ENCODE measurements at places on chromosomes 1 and 21.

DNA sequence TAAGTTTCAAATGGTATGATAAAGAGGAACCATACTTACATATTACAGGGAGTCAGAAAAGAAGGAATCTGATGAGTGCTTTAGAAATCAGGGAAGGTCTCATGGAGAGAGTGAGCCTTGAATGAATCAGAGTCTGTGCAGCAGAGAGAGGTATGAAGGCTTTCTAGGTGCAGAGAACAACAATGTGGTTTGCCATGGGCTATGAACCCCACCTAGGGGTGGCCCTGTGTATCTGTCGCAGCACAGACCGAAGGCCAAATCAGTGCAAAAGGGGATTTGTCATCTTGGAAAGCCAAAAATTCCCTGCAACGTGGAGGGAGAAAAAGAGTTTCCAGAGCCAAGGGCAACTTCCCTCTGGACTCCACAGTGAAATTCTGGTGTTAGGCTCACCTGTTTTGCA, 3.5 kb downstream of the PAPPA2 start:
- DNase-seq, result no peak

GRCh38 chr21:34996304-34997101, 52.6 kb downstream of the RUNX1 start:
- DNase-seq, result no peak

- no peak for DNase-seq
These were observed 137.8 kb downstream of the PEX14 start for GRCh38 chr1:10612436-10613160.

- DNase-seq, result peak; percentile 96
These were observed at the start of gene ZBTB48 for GRCh38 chr1:6579374-6580118. TSS of gene ZBTB48 (plus strand) at chr1:6579994. CDS start at chr1:6580610, 616 bp downstream.

- no peak for DNase-seq
These were observed 8.4 kb downstream of the TRAPPC10 start for GRCh38 chr21:44020551-44020950.

- DNase-seq, result no peak
These were observed 1.1 kb upstream of the CD244 start for GRCh38 chr1:160863774-160864131.

- DNase-seq, result no peak
These were observed 19.8 kb upstream of the SMYD3 start for GRCh38 chr1:246526915-246527314.

DNA sequence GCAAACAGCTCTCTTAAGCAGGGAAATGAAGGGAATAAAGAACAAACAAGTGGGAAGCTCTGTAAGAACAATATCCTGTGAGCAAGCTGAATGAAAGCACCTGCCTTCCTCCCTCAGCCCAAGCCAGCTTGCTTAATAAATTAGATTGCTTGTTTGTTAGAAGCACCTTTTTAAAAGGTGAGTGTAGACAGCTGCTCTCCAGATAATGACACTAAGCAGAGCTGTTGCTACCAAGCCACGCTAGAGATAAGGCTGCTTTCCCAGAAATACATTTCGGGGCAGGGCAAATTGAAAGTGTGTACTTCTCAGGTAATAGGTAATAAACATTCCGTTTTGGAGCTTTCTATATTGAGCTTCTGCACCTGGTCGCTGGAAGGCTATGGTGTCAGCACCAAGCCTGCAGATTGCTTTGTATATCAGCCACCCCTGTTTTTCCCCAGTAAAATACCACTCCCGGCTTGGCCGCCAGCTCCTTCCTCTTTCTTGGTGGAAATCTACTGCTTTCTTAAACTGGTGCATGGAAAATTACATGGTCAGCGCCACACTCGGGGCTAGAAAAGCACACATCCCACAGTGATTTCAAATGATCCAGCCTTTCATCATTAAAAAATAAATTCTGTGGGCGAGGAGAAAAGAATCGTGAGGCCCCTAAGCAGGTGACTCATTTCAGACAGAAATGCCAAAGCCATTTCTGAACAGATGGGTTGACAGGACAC, 151.3 kb downstream of the ETS2 start:
- DNase-seq, result no peak

- peak; percentile 8 for DNase-seq
These were observed 79.0 kb upstream of the KRTAP19-8 start for GRCh38 chr21:31117128-31117916.

DNA sequence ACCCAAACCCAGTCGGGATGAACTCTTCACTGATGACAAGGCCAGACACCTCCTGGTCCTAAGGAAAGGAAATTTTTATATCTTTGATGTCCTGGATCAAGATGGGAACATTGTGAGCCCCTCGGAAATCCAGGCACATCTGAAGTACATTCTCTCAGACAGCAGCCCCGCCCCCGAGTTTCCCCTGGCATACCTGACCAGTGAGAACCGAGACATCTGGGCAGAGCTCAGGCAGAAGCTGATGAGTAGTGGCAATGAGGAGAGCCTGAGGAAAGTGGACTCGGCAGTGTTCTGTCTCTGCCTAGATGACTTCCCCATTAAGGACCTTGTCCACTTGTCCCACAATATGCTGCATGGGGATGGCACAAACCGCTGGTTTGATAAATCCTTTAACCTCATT, 10.1 kb downstream of the CZIB start:
- no peak for DNase-seq

- no peak for DNase-seq
These were observed 9.8 kb downstream of the SYTL1 start for GRCh38 chr1:27351541-27352107.

DNA sequence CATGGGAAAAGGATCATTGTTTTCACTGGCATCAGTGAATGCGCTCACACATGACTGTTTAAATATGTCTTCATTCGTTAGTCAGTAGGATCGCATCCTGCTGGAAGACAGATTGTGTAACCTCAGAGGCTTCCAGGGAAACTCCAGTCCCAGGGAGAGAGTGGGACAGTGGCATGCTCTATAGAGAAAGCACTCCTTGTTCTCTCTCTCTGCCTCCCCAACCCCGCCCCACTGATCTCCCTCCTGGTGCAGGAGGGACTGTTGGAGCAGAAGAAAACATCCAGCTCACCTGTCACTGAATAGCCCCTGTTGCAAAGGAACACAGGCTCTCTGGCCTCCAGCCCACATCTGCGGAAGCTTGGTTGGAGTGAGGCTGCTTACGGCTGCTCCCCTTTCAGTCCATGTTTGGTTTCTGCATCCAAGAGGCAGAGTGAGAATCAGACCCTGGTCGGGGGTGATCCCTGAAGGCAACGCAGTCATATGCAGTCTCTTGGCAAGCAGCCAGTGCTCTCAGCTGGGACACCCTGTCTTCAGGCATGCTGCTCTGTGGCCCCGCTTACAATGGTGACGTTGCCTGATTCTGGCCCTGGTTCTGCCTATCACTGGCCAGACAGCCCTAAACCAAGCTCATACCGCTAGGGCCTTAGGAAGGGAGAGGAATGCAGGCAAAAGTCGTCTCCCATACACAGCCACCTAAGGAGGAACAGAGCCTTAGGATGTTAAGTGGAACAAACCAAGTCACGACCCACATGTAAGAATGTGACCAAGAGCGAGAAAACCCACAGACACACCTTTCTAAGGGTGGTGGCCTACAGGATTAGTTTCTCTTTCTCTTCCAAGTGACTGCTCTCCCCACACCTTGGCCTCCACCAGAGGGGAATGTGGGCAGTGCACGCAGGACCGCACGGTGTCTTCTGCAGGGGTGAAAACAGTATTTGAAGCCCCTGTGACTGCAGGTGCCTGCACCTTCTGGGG, 39.7 kb downstream of the BACE2 start:
- peak; percentile 13 for DNase-seq

GRCh38 chr1:58921342-58921741, 137.5 kb upstream of the JUN start:
- no peak for DNase-seq

GRCh38 chr1:223022641-223023473, 120.2 kb downstream of the TLR5 start:
- DNase-seq, result no peak

GRCh38 chr1:230375780-230376179, 50.4 kb downstream of the PGBD5 start:
- no peak for DNase-seq

Data from GM04504 (cell line).